Activated naive CD4-positive, alpha-beta T cell treated with anti-CD3 and anti-CD28 coated beads, Interleukin-2, amount 10 ng/mL, durations not matched to agents 7 days and 5 days (primary cell): ENCODE measurements at places on chromosomes 2 and 18.

DNA sequence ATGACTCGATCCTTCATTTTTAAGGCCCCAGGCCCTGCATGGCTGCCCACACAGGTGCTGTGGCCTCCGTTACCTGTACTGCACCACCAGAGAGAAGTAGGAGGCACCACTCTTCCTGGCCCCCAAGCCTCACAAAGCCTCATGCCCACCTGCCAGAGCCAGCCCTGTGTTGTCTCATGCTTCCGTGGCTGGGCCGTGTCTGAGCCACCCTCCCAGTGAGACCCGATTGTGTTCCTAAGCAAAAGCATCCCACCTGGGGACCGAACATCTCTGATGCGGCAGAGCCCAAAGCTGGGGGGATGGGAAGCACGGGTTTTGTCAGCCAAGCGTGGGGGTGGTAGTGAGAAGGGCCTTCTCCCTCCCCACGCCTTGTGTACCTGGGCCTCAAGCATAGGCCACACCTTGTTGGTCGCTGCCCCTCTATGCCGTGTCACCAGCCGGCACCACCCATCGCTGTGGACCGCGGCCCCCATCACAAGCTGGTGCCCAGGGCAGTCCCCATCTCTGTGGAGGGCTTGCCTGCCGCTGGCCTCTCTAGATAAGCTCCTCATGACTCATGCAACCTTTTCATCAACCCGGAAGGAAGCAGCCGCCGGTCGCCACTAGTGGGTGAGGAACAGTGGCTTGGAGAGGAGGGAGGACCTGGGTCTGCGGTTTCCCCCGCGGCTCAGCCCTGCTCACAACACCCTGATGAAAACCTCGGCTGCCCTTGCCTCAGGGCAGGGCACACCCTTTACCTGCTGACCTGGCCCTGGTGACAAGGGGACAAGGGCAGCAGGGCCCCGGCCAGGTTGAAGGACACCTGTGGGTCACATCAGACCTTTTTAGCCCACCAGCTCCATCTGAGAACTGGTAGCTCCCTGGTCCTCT, 2.7 kb upstream of the RNPEPL1 start:
- peak; percentile 95 for DNase-seq

DNA sequence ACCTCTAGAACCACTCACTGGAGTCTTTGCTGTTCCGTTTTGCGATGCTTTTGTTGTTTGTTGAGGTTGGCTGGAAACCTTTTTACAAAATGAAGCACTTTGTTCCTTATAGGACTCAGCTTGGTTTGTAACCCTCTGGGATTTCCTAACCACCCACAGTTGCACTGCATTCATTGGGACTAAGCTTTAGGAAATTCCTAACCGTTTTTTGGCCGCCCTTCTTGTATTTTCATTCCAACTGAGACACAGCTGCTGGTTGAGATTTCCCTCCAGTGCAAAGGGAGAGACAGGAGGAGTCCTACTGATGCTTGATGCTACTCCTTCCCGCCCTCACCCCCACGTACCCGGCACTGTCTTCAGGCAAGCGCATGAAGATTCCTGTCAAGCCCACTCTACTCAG, 6.1 kb upstream of the DIPK1C start:
- DNase-seq, result no peak

DNA sequence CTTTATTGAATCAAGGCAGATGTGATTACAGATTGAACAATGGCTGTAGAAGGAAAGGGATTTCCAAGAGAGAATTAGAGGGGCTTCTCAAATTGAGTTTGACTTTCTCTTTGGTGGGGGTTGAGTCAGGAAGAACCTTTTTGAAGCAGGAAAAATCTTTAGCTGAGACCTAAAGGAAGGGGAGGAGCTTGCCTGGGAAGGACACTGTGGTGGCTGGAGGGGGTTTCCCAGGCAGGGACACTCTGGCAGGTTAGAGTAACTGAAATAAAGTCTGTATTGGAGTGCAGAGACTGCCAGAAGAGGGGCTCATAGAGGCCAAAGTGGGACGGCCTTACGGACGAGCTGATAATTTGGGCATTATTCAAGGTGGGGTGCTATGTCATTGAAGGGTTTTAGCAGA, 69.3 kb downstream of the NEDD4L start:
- no peak for DNase-seq

DNA sequence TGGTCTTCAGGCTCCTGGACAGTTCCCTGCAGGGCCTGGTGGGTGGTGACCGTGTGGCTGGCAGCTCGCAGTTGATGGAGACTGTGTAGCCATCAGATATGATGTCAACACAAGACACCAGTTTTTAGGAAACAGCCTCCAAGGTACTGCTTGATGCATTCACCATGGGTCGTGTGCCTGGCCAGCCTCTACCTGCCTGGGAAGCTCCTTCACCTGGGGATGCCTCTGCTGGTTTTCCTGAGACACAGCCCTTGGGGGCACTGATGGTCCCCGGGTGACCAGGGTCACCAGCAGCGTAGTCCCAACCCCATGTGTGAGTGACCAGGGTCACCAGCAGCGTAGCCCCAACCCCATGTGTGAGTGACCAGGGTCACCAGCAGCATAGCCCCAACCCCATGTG, 33.6 kb upstream of the KCNG2 start:
- DNase-seq, result no peak

DNA sequence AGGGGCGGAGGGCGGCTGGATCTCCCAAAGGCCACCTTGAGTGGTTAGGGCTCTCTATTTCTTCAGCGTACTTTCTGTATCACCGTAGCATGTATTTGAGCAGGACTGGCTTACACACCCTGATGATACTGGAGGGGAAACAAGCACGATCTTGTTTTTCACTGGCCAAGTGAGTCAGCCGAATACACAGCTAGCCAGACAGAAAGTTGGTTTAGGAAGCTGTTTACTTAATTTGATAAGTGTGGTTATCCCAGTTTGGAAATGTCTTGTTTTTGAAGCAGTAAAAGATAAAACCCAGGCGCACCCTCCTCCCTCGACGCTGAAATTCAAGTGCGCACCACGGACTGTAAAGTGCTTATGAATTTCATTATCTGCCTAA, 582 bp downstream of the RIOK3 start:
- DNase-seq, result no peak

GRCh38 chr2:209687323-209687969, 84.2 kb upstream of the UNC80 start:
- no peak for DNase-seq

DNA sequence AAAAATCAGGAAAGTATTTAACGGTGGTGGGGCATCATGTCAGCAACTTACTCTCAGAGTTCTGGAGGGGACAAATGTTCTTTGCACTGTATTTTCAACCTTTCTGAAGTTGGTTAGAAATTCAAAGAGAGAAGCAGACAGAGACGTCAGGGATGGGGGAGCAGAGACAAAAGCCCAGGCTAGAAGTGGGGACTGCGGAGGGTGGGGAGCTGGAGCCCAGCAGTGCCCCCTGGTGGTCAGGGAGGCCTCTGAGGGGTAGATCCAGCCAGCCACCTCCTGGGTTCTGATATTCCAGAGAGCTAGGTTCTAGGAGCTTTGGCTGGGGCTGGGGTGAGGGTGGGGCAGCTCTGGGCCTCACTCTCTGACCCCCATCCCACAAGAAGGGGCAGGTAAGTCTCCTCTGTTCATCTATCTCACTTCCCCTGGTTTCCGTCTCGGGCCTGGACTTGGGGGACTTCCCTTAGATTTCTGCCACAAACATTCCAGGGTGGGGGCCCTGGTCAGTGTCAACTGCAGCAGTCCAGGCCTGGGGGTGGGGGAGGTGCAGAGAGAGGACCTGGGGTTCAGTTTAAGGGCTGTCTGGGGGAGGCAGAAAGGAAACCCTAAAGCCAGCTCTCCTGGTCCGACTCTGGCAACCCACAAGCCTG, 8.9 kb downstream of the TNS1 start:
- DNase-seq, result peak; percentile 69

- no peak for DNase-seq
These were observed at the start of gene SALL3 for GRCh38 chr18:78979730-78980278. Gene SALL3, plus strand, starts transcription at chr18:78979818. Its CDS starts 457 bp downstream, at chr18:78980275.

GRCh38 chr18:74454279-74454751, 2.8 kb downstream of the DIPK1C start:
- DNase-seq, result no peak

- DNase-seq, result no peak
These were observed 132.9 kb downstream of the MYO5B start for GRCh38 chr18:50061876-50062517.

DNA sequence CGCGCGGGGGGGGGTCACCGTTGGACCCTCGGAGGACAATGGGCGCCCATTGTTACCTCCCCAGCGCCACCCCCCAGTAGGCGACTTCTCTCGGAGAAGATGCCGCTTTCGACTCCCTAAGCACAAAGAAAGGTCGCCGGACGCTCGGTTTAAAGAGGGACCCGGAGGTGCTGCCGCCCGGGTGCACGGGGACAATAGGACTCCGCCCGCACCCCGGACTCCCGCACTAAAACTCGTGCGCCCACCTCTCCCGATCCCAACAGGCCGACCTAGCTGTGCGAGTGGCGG, 318 bp upstream of the CDC42EP3 start:
- no peak for DNase-seq

DNA sequence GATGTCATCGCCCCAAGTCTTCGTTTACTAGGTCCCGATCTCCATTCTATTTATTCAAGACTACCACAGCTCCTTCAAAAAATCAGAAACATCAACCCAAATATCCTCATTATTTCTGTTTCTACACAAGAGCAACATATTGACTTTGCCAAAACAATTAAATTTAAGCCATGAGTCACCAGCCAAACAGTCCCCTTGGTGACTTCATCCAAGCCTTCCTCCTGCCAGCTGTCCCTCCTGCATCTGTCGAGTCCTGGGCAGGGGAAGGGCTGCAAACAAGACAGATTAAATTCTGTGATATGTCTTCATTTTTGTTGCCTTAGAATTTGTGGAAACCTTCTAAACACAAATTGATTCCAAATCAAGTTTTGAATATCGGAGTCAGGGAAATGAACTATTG, 110.3 kb downstream of the SP3 start:
- DNase-seq, result no peak

DNA sequence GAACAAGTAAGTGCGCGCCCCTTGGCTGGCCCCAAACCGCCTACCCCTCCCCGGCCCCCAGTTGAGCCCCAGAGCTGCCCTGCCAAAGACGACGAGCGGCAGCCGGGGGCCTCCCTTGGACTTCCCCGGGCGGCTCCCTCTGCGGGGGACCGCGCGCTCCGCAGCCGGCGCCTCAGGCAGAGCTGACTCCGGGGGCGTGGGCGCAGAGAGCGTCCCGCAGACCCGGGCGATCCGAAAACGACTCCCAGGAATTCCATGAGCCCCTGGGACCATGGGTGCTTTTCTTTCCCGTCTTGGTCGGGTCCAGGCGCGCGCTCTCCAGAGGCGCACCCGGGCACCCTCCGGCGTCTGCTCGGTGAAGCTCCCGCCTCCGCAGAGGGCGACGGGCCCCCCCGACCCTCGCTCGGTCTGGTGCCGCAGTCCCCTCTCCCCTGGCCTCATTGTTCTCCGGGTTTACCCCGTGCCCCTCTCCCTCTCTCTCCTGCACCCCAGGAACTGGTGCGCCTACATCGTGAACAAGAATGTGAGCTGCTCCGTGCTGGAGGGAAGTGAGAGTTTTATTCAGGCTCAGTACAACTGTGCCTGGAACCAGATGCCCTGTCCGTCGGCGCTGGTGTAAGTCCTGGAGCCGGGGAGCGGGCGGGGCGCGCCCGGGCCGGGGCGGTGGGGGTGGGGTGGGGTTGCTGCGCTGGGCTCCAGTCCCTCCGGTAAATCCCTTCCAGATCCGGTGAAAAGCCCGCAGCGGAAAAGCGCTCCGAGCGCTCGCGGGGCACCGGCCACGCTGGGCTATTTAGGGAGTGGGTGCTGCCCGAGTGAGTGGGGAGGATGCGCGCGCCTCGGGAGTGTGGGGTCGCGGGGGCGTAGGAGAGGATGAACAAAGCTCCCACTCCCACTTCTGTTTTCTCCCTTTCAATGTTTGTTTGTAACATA, 776 bp downstream of the EMILIN2 start:
- peak; percentile 38 for DNase-seq

GRCh38 chr2:66563473-66563872, 128.5 kb downstream of the MEIS1 start:
- DNase-seq, result no peak

DNA sequence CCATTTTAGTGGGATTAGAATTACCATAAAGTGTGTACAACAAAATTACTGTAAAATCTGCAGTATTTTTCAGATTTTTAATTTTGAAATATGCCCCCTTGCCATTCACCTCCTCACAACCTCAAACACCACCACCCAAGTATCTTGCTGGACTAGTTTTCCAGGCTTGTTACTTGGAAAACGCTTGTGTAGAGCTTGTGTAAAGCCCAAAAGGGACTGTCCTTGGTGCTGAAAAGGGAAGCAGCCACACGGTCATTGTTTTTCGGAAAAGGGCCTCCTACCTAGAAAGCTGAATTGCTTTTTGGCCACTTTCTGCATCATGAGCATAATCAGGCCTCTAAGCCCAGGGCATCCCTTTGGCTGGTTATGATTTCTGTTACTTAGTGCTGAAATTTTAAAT, 563.4 kb downstream of the LRRTM4 start:
- no peak for DNase-seq

GRCh38 chr2:156037482-156037881, 295.0 kb downstream of the NR4A2 start:
- DNase-seq, result no peak

DNA sequence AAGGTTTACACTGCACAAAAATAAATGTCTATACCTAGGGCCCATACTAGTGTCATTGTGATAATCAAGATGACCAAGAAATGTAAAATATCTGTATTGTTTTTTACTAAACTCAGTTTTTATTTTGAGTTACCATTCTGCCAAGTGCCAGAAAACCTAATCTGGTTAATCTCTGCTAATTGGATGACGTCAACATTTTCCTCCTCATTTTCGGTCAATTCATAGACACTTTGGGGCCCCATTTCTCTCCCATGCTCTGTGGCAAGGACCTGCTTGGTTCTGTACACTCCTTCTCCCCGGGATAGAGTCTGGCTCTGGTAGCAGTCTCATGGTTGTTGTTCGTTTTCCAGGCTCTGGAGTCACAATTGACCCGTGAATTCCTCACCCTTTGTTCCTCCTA, 186.5 kb upstream of the TCF4 start:
- DNase-seq, result no peak

DNA sequence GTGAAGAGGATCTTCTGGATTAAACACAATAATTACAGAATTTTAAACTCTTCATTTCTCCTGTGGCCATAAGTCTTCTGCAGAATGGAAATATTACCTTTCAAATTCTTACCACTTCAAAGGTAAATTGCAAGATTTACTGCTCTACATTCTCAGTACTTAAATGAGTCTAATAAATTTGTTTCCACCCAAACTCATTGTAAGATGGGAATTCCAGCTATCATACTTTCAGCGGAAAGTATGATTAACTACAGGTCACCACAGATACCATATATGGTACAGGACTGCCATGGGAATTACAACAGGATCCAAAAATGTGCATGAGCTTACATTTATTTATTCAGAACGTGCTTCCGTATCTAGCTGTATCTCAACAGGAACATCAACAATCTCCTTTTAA, 3.1 kb downstream of the DSC3 start:
- DNase-seq, result no peak

- no peak for DNase-seq
These were observed 118.8 kb downstream of the SCN9A start for GRCh38 chr2:166256896-166257295.

GRCh38 chr2:46960618-46961017, 45.0 kb upstream of the MCFD2 start:
- no peak for DNase-seq

GRCh38 chr2:205852457-205852856, 170.2 kb downstream of the NRP2 start:
- no peak for DNase-seq
